Activated CD4-positive, alpha-beta memory T cell treated with anti-CD3 and anti-CD28 coated beads for 36 hours (primary cell): ENCODE measurements at places on chromosomes 4 and X.
A peak's percentile ranks its signal among the peaks of the same experiment; 100 is the strongest.

DNA sequence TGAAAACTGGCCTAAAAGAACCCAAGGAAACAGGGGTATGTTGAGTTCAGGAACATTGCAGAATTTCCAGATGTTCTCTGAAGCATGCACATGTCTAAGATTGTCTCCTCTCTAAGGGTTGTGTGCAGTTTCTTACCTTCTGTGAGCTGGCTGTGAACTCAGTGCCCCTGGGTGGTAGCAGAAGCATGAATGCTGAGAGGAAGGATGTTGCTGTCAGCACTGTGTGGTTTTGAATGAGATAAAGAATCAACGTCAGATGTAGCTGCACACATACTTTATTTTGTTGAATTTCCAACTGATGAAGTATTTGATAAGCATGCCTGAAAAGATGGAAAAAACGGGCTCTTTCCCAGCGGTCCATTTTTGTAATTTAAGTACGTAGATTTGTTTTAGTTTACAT is 23.8 kb upstream of the CD38 start:
- DNase-seq = peak; percentile 70

DNA sequence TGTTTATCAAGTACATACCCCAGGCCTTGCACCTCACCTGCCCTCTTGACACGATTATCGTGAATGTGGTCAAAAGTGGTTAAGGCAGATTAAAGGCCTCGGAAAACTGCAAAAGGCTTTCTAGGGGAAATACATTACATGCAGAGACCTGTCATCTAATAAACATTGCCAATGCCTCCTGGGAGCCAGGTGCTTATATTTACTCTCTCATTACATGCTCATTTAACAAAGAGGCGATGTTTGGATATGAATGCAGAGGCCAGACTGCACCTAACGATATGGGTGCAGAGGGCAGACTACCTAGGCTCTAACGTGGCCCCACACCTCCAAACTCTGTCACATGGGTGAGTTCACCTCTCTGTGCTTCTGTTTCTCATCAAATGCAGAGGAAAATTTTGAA is 14.5 kb downstream of the CRMP1 start:
- DNase-seq = no peak

GRCh38 chr4:110046588-110047049 is 133.9 kb downstream of the EGF start:
- DNase-seq = no peak

DNA sequence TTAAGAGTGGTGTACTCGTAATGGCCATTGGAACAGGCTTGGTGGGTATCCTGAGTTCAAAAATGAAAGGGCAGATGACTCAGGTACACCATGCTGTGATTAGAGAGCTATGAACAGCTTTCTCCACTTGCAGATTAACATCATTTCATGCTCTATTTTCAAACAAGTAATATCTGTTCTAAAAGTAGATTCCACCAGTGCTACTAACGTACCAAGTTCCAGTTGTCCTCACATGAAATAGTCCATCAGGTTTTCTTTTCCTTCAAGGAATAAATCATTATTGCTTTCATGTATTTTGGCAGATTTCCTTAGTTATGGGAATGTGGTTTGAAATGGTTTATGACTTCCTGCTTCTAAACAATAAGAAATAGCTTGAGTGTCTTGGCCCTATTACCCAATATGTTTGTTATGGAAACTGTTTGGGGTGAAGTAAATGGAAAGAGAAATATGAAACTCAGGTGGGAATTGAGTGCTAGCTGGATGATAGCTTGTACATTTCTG is 49.9 kb downstream of the PCDH7 start:
- DNase-seq = no peak

GRCh38 chrX:133726642-133727041 is 258.8 kb downstream of the GPC3 start:
- no peak for DNase-seq

DNA sequence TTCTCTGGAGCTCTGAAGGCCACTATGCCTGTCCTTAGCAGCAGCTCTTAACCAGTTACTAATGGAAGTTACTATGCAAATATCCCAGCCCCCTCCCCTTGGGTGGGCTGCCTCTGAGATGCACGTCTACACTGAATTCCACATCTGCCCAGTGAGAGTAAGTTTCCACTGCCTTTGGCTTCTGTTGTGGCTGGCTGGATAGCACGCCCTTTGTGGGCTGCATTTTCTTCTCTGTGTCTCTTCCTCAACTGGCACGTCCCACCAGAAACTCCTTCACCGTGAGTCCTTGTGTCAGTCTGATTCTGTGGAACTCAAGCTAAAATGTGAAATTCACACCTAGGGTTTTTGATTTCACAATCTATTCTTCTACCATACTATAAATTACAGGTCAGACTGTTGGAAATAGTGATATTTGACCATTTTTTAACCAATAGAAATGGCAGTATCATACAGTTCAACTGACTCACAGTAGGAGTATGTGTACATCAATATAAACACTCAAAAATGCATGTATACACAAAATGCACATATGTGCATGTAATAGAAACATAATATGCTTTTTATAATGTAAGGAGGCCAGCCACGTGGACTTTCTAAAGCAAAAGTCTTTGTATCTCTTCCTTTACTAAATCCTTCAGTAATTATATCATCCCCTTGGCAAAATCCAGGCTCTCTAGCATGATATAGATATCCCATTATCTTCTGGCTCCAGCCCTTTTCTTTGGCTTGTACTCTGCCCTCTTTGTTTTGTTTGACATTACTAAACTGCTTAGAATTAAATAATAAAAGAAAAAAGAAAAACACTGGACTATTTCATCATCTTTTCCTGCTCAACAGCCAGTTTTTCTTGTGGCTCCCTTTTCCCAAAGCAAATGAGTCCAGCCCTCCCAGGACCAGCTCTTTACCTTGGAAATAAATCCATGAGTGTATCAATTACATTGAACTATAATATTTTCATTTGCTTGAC is 33.2 kb upstream of the LDB2 start:
- no peak for DNase-seq

DNA sequence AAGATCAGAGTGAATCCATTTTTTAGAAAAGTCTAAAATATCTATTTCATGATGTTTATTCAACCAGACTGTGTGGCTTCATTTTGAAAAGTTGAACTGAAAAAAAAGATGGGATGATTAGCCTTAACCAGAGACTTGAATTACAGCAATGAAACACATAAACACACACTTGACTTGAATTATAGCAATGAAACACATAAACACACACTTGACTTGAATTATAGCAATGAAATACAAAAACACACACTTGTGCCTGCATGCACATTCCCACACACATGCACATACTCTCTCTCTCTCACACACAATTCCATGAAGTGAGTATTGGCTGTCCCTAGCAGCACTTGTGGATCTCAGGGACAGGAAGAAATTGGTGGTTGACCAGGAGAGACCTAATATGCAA is 286.8 kb downstream of the USP46 start:
- DNase-seq = no peak

GRCh38 chr4:64564126-64564525 is 154.9 kb upstream of the TECRL start:
- no peak for DNase-seq

- no peak for DNase-seq
These were observed 415.0 kb downstream of the BCOR start for GRCh38 chrX:39682778-39683177.

GRCh38 chrX:8879750-8880149 is 78.6 kb upstream of the FAM9A start:
- DNase-seq = peak; percentile 20

- DNase-seq = no peak
These were observed 551.7 kb upstream of the AMOT start for GRCh38 chrX:113392355-113392754.

DNA sequence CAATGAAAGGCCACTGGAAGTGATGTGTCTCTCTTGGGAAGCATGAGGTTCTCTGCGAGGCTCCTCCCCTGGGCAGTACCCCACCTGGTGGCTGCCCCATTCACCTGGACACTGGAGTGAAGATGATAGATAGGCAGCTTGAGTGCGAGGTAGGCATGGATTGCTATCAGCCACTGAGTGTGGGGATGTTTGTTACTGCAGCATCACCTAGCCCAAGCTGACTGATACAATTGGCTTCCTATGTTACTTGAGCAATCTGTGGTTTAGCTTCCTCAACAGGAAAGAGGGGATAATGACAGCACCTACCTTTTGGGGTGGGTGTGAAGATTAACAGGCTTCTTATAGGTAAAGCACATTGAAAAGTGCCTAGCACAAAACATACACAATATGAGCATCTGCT is 30.8 kb downstream of the ADRA2C start:
- no peak for DNase-seq

DNA sequence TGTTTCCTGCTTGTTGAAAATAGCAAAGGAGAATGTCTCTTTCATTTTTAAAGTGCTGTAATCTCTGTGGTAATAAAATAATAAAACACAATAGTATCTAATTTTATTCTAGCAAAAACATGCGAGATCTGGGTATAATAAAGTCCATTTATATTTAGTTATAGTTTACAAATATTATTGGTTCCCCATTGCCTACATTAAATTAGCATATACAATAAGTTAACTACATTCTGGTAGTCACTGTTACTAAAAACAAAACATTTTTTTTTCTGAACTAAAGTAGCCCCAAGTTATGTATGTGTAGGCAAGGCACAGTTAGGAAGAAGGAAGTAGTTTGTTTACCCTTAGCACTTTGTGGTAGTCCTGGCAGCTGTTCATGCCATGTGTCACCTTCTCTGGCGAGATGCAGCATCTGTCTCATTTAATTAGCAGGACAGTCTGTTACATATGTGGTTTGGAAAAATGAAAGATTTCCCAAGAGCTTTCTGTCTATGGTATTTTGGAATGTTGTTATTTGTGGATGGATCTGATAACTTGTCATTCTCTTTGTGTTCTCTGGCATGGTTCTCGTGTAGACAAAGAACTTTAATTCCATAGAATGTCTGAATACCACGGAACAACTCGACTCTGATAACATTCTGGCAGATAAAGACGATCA is 231.3 kb upstream of the PITX2 start:
- DNase-seq = no peak

GRCh38 chr4:8737075-8737474 is 134.6 kb downstream of the HMX1 start:
- no peak for DNase-seq

DNA sequence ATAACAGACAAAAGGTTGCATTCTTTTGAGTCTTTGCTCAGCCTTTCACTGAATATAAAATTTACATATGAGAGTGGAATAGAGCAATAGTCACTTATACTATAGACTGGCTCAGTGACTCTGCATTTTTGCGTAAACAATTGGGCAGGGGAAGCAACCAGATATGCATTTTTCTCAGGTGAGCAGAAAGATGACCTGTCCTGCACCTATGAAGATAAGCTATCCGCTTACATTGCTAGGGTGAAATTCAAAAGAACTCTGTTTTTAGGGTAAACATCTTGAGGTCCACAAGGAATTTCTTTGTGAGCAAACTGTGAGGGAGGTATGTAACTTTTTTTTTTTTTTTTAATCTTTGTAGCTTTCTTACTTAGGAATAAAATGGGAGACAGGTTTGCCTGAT is 602.4 kb upstream of the PRKX start:
- no peak for DNase-seq

- no peak for DNase-seq
These were observed 500.1 kb downstream of the TRAM1L1 start for GRCh38 chr4:116585246-116585645.

DNA sequence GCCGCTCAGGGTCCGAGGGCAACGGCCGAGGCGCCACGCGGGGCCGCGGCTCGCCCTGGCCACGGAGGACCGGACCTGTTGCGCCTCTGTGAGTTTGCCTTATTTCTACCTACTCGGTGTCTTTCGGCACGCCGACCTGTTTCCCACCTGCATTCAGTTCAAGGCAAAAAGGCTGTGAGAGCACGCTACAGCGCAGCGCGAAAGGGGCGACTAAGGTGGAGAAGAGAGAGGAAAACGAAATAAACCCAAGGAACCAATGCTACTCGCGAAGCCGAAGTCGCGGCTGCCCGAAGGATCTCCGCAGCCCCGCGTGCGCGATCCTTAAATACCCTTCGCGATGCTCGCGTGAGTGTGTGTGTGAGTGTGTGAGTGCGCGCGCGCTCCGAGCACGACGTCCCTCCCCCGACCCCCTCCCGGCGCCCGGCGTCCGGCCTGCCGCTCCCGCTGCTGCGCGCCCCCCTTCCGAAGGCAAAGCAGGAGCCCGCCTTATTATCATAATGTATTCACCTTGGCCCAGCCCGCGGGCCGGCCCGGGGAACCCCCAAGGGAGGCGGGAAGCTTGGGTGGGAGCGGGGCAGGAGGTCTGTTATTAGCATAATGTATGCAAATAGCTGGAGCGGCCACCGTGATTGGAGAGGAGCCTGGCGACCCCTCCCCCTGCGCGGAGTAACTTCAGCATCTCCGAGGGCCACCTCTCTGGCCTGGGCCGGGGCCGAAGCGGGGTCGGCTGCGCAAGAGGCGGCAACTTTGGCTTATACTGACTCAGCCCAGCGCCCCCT is at the start of gene COL25A1:
TSS of gene COL25A1 (minus strand) at position 298 of the 779 bp plus-strand sequence.
- DNase-seq = peak; percentile 48

DNA sequence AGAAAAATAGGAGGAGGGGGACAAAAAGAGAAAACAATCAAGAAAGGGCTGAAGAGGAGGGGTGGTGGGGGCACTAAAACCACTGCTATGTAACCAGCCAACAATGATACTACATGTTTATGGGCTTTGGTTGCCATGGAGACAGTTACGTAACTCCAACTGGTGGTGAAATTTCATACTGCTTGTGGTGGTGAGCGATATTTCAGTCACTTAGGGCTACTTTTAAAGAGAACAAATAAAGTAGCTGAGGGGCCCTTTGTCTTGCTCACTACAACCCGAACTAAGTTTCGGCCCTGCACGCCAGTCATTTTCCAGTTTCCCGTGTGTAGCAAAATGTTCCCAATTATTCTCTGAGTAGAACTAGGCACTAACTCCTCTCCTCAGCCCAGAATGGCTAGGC is 275.2 kb upstream of the EDA2R start:
- DNase-seq = no peak

DNA sequence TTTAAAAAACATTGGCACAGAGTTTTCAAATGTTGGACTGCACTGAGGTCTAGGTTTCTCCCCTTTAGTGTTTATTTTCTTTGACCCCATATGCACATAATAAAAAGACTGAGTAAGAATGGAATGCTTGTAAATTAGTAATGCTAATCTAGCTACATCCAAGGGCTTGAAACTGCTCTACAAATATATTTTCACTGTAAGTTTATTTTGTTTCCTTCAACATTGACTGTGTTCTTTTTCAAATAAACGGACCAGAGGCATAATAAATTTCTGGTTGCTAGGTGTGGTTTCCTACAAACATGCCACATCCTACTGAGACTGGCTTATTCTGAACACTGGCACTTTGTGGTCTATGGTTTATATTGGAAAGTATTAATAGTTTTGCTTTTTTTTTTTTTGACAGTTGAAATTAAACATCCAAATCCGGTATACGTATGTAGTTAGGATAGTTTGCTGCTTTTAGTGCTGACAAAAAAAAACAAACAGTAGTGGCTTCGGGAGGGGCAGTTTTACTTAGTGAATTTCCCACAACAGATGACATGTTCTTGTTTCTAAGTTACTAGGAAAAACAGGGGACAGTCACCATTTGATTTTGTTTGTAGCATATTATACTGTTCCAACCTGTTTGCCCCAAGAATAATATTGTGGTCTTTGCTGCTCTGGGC is 13.2 kb downstream of the CA5B start:
- no peak for DNase-seq
